ENCODE measurements at places on chromosomes 2 and 18.

- no peak for DNase-seq
Observed at GRCh38 chr2:3642521-3643215, 15.3 kb upstream of the ALLC start.

DNA sequence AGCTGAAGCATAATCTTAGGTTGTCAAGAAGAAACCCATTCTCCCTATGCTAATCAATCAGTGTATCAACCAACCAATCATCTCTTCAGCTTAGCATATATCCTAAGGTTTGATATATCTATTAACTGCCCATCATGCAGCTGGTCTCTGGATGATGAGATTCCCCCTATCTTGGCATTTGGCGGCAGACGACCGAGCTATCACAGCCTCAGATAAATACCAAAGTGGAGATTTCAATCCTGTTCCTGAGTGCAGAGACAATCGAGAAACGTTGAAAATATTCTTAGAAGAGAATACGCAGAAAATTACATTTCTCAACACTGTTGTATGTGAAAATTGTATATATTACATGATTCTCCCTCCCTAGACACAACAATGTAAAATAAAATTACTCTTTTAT is 259.0 kb upstream of the SIX3 start:
- DNase-seq: no peak

DNA sequence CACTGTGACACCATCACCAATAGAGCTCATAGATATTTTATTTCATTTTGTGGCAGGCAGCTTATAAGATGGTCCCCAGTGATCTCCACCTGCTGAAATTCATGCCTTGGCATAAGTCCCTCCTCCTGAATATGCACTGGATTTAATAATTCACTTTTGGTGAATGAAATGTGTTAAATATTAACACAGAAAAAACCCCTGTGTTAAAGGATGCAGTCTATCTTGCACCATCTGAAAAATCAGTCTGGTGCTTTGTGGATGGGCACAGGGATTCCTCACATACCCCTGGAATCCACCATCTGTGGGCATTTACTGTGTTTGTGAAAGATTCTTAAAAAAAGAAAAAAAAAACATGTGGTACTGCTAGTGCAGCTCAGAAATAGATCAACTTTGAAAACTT is 26.1 kb upstream of the WIPF1 start:
- no peak for DNase-seq

DNA sequence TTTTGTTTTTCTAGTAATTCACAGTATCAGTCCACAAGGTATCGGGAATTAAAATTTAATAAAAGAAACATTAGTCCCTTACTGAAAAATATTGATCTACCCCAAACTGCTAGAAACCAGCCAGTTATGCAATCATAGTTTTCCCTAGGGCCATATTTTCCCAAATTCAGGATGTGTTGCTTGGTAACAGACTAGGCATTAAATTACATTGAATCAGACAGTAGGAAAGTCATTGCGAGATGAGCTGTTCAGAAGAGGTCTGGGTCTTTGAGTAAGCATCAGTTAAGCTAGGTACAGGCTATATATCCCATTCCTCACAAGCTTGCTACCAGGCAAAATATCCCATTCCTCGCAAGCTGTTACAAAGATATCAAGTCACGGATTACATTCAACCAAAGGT is 123.0 kb upstream of the CCDC150 start:
- no peak for DNase-seq

GRCh38 chr2:197705912-197706838 is 1.0 kb downstream of the MARS2 start:
- DNase-seq: no peak

DNA sequence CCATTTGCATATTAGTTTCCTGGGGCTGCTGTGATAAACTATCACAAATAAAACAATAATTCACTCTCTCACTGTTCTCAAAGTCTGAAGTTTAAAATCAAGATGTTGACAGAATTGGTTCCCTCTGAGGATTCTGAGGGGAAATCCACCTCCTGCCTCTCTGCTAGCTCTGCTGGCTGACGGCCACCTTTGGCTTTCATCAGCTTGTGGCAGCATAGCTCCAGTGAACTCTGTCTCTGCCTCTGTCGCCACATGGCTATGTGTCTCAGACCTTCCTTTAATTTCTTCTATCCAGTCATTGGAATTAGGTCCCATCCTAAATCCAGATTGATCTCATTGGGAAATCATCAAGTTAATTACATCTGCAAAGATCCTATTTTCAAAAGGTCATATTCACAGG is 38.9 kb upstream of the TRIM43 start:
- DNase-seq: no peak

- no peak for DNase-seq
Observed at GRCh38 chr2:84856787-84857186, 24.1 kb downstream of the TRABD2A start.

GRCh38 chr2:143823296-143823695 is 694.1 kb downstream of the ARHGAP15 start:
- DNase-seq: no peak

GRCh38 chr18:11050966-11051365 is 98.4 kb downstream of the PIEZO2 start:
- DNase-seq: no peak

DNA sequence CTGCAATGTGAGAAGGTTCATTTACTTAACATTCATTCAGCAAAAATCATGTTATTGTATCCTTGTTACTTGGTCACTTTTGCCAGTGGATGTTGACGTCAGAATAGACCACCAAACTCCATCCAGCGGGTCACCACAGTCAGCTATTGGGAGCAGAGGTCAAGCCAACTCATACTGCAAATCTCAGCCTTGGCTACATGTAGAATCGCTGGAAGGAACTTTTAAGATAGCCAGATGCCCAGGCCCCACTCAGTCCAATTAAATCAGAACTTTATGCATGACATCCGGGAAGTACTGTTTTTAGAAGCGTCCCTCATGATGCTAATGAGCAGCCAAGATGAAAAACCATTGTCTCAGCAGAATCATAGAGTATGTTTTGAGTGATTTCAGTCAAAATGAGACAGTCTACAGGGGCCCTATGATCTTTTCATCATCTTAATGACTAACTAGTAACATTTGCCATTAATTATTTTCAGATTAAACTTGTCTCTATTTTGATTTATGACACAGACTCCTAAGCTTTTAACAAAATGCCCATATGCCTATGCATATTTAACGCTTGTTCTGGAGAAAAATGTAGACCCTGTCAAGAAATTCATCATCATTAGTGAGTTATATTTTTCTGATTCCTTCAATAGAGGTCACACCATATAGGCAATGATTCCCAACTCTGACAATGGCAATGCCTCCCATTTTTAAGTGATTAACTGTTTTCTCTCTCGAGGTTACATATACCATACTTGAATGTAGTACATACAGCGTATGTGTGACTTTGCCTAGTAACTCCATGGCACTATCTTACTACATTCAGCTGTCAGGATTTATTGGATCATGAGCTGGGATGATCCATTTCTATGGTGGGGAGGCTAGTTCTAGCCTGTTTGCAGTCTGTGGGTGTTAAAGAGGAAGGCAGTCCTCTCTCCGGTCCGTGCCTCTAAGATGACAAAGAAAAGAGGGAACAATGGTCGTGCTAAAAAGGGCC is 63.7 kb upstream of the CCBE1 start:
- DNase-seq: no peak

DNA sequence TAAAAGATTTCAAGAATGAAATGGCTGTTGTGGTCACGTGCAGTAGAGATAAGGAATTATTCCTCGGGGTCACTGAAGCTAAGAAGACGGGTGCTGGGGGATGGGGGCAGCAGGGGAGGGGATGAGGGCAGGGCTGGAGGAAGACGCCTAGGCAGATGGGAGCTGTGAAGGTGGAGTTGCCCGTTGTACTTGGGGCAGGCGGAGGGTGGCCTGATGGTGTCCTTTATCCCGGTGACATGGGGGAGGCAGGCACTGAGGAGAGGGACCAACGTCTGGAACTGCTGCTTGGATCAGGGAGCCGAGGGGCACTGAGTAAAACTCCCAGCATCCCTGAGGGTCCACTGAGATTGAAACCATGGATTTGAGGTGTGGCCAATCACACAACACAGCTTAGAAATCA is 64.9 kb downstream of the ZCCHC2 start:
- no peak for DNase-seq

DNA sequence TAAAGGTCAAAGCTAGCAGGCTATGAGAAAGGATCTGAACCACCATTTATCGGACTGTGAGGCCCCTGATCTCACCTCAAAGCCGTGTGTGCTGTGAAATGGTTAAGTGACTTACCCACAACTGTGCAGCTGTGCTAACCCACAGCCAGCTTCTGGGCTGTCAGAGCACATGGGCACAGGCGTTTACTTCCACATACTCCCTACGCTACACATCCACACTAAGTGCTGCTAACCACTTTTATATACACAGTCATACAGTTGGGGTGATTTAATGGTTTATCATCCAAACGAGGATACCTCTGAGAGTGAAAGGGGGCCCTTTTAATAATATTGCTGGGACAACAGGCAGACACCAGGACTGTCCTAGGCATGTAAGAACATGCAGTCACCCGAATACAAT is 37.3 kb downstream of the CYRIA start:
- no peak for DNase-seq

DNA sequence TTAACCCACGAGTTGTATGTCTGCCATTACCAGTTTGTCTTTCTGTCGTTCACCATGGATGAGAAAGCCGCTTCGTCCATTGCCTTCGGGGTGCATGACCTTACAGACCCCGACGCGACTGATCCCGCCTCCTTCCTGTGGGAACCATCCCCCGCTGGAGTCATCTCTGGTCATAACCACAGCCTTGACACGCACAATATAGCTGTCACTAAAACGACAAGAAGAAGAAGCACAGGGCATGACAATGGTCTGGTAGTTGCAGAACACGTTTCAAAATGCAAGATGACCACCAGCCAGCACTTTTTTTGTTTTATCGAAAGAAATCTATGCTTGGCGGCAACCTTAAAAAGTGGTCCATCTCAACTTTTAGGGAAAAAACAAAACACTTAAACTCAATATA is 87.7 kb downstream of the SPRED2 start:
- DNase-seq: no peak

DNA sequence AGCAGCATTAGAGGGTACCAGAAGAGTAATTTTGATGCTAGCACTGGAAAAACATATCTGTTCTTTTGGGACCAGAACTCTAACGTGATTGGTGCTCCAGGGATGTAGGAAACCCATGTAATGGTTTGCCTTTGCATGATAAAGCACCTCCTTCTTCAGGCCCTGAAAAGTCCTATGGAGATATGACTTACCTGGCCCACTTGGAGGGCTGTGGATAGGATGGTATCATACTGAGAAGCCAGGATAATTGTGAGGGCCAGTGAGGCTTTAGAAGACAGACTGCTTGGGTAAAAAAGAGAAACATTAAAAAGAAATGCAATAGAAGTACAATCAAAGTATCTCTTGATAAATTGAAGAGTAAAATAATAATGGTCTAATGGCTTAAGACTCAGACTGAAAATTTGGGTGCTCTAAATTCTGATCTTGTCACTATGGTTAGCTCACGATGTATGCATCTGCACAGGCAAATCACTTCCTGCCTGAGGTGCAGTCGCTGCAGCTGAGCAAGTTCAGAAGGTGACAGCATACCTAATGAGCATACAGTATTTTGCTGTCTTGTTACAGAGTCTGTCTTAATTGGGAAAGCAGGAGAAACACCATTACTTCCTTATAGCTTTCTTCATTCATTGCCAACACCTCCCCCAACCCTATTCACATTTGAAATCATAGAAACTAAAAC is 371.5 kb downstream of the NUP35 start:
- DNase-seq: no peak

GRCh38 chr2:201059961-201060755 is 11.3 kb downstream of the HYCC2 start:
- no peak for DNase-seq

Data from endothelial cell of umbilical vein (primary cell).